Right renal pelvis (tissue), 4 donors: ENCODE measurements at places on chromosomes 12 and 14.

- DNase-seq: no peak
Measured at GRCh38 chr12:117025481-117026151, 73.6 kb downstream of the TESC start.

DNA sequence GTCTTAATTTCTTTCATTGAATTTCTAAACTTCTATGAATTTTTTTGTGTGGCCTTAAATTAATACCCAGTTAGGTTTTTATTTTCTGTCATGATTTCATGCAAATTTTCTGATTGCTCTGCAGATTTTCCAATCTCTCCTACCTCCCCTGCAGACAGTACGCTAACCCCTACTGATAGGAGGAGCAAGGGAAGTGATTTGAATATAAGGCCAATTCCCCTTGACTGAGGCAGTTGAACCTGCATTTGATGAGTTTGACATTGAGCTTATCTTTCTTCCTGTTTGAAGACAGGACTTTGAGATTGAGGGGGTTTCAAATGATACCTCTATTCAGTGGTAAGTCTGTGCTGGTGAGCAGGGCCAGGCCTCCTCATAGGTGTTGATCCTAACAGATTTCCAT lies 74.6 kb downstream of the SNAPC1 start:
- no peak for DNase-seq

GRCh38 chr14:64855721-64856528 lies 23.8 kb downstream of the SPTB start:
- no peak for DNase-seq

DNA sequence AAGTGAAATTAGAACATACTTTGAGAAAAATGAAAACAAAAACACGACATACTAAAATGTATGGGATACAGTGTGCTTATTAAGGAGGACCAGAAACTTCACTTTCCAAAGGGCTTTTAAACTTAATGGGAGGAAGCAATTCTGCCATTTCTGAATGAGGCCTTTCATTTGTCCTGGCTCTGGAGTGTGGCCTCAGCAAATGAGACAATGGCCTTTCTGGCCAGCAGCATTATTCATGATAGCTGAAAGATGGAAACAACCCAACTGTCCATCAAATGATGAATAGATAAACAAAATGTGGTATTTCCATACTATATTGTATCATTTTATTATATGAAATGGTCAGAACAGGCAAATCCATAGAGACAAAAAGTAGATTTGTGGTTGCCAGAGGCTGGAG lies 338.6 kb downstream of the CEP128 start:
- DNase-seq: no peak

DNA sequence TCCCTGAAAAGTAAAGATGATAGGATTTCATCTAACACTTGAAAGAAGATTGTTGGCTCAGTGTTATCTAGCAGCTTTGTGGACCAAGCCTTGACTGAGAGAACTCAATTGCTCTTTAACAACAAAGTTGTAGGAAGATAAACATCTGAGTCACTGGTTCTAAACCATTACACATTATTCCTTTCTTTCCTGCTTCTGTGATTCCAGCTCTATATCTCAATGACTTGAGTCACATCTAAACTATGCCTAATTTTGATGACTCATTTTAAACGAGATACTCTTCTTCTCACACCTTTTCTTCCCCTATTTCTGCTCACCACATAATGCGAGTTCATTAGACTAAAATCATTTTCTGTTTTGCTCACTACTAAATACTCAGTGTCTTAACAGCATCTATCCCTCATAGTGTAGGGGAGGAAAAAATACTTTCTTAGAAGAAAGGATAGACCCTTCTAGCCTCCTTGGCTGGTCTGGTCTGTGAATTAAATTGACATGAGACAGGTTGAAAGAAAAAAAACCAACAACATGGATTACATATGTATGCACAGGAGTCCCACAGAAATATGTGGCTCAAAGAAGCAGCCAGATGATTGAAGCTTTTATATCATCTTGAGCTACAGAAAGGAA lies 201.4 kb downstream of the C12orf50 start:
- DNase-seq: no peak

GRCh38 chr12:114990381-114990780 lies 306.4 kb upstream of the TBX3 start:
- DNase-seq: no peak

- no peak for DNase-seq
Measured at GRCh38 chr12:96196781-96197180, 2.6 kb downstream of the ELK3 start.

DNA sequence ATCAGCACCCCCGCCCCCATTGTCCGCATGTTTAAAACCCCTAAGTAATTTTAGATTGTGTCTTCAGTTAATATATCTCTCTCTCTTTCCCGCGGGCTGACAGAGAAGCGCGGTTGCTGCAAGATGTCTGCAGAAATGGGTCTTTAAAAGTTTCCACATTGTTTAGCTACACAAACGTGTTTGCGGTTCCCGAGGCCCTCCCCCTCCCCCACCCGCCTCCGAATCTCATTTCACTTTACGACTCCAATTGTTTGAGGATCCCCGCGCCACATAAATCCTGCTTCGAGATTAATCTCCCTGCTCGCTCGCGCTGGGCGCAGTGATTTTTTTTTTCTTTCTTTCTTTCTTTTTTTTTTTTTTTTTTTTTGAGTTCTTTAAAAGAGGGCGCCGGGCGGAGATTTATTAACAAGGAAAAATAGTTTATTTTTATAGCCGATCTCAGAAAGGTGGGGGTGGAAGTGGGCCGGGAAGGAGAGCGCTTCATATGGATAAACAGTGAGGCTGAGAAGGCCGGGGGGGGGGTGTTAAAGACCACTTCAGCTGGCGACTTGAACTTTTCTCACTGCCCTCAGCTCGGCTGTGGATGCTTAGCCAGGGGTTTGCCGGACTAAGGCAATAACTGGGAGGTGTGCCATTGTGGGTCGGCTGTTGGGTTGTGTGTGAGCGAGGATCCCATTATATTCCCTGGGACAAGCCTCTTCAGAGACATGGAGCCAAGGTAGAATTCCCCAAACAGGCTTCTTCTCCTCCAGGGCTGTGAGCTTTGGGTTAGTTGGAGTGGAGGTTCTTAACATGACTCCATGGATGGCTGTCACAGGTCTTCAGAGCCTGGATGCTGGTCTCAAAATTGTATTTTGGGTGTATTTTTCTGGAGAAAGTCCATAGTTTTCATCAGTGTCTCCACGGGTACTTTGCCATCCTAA lies 39.7 kb upstream of the TBX5 start:
- DNase-seq: no peak

DNA sequence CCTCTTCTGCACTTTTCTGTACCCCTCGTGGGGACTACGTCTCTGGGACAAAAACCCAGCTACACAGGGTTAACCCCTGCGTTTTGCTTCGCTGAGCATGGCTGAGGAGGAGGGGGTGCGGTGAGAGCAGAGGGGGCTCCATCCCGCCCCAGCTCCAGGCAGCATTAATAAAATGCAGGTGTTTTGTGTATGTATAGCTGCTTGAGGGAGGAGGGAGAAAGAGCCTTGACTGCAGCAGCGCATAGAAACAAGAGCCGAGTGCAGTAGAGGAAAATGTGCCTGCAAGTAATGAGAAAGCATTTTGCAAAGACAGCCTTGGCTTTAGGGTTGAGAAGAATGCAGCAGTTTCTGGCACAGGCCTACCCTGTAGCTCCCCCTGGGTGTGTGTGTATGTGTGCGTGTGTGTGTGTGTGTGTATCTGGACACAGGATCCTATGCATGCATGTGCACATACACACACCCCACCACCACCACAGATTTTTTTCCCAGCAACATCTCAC lies 103.9 kb downstream of the ZFP36L1 start:
- no peak for DNase-seq

DNA sequence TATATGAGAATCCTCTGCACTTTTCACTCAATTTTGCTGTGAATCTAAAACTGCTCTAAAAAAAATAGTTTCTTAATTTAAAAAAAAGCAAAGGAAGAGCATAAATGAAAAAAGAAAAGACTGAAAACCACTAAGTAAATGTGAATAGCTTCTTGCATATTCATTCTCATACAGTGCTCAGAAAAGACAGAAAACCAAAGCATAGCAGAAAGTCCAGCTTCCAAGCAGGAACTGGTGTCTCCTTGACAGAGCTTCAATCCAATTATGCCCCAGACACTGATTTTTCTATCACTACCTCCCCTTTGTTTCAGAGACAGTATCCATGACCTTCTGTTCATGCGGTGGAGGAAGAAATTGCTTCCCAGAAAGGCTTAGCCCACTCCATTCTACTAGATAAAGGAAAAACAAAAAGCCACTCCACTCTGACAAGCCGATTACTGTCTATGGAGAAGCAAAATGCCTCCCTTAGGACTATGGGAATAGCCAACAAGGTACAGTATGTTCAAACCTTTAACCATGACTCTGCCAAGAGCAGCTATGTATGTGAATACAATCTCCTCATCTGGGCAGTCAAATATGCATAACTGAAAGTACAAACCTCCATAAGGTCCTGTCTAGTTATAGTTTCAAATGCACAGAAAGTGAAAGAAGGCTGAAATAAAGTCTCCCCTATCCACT lies 40.6 kb downstream of the ATF7 start:
- DNase-seq: no peak
